Mesenteric fat pad (tissue), 1 donor: ENCODE measurements at places on chromosomes 3 and 15. TPM values are rescaled to one million over a fixed set of nuclear protein-coding genes. Genes with fewer than 3 reads are reported as not detected.
A peak's percentile ranks its signal among the peaks of the same experiment; 100 is the strongest.

CCDC33 gene
- total RNA-seq: not detected

IL17RC gene
- 28.8 TPM for total RNA-seq

ACTC1 gene
- 0.55 TPM for total RNA-seq

DNA sequence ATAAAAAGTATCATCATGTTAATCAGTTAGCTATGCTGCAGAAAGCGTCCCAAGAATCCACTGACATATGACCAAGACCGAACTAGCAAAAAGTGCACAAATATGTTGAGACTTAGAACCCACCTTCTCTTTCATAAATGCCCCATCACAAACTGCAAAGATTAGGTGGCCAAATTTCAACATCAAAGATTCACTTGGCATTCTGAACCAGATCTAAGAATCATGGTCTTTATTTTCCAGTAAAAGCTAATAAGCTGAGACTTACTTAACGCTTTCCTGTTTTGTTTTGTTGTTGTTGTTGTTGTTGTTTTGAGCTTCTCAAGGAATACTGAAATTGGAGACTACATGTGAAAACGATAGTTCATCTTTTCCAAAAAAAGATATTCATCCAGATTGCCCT lies 62.4 kb downstream of the ZBTB20 start:
- DNase-seq: no peak

GRCh38 chr15:77611767-77612166 lies 20.9 kb downstream of the LINGO1 start:
- DNase-seq: no peak

- DNase-seq: no peak
Observed at GRCh38 chr3:172564499-172564898, 41.3 kb upstream of the TNFSF10 start.

DNA sequence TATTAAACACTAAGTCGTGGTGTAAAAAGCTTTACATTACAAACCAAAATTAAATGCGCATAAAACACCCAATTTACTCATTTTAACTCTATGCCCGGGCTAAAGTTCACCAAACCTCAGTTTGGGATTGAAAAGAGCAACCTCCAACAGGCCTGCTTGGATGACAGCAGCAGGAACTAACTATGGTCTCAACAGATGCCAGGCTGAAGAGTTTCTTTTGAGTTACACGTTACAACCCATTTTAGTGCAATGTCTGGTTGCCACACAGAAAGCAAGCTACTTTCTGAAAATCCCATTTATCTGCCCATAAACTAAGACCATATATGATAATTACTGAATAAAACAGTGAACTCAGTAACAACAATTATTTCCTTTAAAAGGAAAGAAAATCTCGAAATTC lies 2.2 kb downstream of the SATB1 start:
- no peak for DNase-seq

GRCh38 chr3:42501681-42502428 lies 588 bp upstream of the VIPR1 start:
- DNase-seq: peak; percentile 89

- DNase-seq: no peak
Observed at GRCh38 chr3:19559724-19560442, 374.1 kb downstream of the EFHB start.

DNA sequence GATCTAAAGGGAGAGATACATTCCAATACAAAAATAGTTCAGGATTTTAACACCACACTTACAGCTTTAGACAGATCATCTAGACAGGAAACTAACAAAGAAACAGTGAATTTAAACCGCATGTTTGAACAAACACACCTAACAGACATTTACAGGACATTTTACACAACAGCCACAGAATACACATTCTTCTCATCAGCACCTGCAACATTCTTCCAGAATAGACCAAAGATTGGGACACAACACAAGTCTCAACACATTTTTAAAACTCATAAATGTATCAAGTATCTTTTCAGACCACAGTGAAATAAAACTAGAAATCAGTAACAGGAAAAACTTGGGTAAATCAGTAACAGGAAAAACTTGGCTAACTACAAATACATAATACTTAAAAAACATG lies 256.3 kb downstream of the MCTP2 start:
- DNase-seq: no peak

GRCh38 chr3:152319831-152320617 lies 51.3 kb downstream of the MBNL1 start:
- no peak for DNase-seq
